ENCODE measurements at places on chromosomes 4 and X. TPM values are rescaled to one million over a fixed set of nuclear protein-coding genes. Genes with fewer than 3 reads are reported as not detected.

HNRNPH2 gene
- total RNA-seq, result 43.8 TPM

NUDT10 gene
- total RNA-seq, result 0.38 TPM

SYTL4 gene
- total RNA-seq, result 0.14 TPM

- no peak for DNase-seq
These were observed 219.6 kb downstream of the GRXCR1 start for GRCh38 chr4:43112139-43112538.

DNA sequence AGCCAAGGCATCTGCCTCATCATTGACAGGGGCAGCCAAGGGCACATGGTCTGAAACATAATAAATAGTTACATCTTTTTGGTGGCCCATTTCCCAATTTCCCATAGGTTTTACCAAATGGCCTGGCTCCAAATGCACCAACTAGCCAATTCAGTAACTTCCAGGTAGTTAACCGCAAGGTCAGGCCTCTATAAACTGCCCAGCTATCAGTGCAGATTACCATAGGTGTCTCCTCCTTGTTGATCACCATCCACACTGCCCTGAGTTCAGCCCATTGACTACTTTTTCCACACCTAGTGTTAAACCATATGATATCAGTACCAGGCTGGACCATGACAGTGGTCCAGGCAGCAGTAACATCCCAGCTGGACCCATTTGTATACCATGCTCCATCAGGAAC is 1145.1 kb upstream of the POU3F4 start:
- DNase-seq, result no peak

DNA sequence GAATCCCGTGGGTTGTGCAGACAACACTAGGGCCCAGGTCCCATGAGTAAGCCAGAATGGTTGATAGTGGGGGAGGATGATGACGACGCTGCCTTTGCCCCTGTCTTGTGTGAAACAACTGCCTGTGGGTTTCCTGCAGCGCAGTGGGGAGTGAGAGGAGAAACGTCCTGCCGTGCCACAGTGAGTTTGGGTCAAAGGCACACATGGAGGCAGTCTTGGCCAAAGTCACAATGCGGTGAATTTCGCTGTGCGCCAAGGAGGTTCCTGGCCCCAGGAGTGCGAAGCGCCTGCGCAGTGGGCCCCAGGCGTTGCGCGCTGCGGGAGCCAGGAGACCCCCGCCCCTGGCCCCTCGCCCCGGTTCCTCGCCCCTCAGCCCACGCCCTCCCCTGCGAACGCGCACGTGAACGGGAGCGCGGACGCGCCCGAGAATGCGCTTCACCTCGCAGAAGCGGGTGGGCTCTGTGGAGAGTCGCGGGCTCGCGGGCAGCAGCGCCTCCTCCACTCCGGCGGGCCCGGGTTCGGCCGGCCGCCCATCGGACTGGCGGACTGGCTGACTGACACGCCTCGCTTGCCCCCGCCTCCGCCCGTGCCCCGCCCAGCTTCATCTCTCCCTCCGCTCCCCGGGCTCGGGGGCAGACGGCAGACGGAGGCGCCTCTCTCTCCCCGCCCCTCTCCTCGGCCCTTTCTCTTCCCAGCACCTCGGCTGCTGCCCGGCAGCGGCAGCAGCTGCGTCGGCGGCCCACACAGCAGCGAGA is at the start of gene NUDT10:
Gene NUDT10, plus strand, starts transcription at position 635 of the 755 bp plus-strand sequence. CDS start 144 bp downstream, outside the sequence.
- peak; percentile 62 for DNase-seq
